Sciatic nerve (tissue), 2 donors: ENCODE measurements at places on chromosomes 1 and 21.

GRCh38 chr1:12480748-12481362 is 137.2 kb downstream of the DHRS3 start:
- no peak for DNase-seq

GRCh38 chr1:97159342-97159741 is 437.8 kb downstream of the PTBP2 start:
- no peak for DNase-seq

DNA sequence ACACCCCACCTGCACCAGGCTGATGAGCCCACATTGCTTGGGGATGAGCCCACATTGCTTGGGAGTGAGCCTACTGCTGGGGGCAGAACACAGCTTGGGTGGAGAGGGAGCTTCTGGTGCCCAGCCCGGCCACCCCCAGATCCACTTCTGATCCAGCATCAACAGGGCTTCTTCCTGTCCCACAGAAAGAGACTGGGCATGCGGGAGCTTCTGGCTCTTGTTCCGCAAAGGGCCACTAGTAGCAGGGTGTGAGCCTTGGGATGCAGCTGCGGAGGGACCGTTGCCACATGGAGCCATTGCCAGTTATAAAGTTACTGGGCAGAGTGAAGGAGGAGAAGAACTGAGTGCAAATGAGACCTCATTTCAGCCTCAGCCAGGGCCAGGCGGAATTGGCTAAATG is 36.3 kb downstream of the PKP1 start:
- no peak for DNase-seq

DNA sequence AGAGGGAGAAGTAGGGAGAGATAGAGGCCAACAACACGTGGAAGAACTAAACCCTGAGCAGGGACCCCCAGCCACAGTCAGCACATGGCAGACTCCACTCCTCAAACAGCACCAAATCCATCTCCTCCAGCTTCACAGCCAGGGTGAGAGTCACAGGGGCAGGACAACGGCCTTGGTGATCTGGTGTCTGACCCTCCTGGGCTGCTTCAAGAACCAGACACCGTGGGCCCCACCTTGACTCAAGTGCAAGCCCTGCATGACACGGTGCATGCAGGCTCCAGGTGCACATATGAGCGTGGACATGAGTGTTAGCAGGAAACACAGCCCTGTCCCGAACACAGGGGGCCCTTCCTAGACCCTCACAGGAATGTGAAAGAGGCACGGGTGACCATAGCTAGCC is 21.9 kb downstream of the S100A7 start:
- DNase-seq: peak; percentile 18

- peak; percentile 61 for DNase-seq
Observed at GRCh38 chr1:202806845-202807450, 1.3 kb downstream of the KDM5B start.

DNA sequence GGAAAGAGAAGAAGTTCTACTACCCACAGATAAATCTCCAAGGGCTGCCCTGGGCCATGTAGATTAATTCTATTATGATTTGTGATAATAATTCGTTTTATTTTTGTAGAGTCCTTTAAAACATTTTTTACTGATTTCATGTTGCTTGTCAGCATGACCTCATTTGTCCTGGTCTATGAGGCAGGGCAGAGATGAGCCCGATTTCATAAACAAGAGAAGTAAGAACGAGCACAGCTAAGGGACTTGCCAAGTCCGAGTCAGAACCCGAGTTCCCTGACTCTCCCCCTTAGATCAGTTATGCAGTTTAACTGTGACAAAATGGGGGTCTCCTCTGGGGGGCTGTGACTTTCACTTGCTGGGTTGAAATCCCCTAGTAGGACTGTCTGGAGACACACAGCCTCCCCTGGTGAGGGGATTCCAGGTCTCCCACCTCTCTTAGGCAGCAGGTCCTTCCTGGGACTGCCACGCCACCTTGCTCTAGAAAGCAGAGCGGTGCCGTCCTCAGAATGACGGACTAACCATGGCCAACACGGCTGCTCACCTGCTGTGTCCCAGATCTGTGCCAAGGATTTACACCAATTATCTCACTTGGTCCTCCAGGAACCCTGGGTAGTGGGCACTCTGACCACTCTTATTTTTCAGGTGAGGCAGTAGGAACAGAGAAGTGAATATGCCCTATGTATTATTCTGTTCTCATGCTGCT is 31.0 kb upstream of the SOX13 start:
- no peak for DNase-seq

DNA sequence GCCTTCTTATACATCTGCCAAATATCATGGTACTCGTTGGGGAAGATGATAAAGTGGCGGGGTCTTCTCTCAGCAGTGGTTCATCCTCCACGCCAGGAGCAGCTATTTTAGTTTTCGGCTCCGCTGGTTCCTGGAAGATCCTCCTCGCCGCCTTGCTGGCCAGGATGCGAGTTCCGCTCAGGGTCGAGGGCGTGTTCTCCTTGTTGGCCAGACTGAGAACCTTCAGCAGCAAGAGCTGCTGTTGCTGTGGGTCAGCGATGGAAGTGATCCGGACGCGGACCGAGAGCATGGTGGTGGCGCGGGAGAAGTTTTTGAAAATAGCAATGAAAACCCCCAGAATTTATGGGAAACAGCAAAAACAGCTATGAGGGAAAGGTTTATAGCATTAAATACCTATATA is 11.4 kb upstream of the CFAP126 start:
- no peak for DNase-seq

GRCh38 chr1:91770667-91771268 is 115.2 kb downstream of the TGFBR3 start:
- no peak for DNase-seq

GRCh38 chr1:79790950-79791349 is 784.4 kb upstream of the ADGRL4 start:
- no peak for DNase-seq

DNA sequence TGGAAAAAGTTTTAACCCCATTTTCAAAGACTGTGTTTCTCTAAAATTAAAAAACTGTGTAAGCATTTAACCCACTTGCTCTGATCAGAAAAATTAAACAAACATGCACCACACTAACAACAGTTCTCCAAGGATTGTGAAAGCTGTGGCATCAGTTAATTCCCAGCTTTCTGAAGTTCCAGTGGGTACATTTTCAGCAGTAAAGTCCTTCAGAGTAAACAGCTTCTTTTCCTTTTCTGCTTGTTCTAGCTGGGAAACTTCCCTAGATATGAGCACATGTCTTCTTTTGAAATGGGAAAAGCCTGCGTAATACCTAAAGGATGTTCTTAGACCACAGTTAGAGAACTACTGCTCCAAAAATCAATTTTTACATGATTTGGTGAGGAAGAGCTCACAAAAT is 11.1 kb downstream of the PRRX1 start:
- no peak for DNase-seq

DNA sequence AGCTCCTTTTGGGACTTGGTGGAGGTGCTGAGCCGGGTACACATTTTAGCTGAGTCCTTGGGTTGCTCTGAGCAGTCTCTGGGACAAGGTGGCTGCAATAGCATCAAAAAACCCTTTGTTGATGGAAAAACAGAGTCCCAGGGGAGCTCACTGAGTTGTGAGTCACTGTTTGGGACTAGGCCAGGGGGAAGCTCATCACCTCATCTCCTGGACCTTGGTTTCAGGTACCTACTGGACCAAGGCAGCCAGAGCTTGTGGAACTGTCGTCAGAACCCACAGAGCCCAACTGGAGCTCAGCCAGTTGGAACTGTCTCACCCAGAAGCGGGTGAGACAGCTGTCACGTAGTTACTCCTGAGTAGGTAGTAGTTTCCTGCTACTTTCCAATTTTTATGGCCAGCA is 146.7 kb downstream of the HLX start:
- no peak for DNase-seq

- peak; percentile 51 for DNase-seq
Observed at GRCh38 chr1:30384286-30385245, 338.8 kb downstream of the MATN1 start.

- no peak for DNase-seq
Observed at GRCh38 chr1:64543831-64544230, 73.9 kb downstream of the CACHD1 start.

- no peak for DNase-seq
Observed at GRCh38 chr1:167541610-167542009, 12.0 kb downstream of the CREG1 start.

DNA sequence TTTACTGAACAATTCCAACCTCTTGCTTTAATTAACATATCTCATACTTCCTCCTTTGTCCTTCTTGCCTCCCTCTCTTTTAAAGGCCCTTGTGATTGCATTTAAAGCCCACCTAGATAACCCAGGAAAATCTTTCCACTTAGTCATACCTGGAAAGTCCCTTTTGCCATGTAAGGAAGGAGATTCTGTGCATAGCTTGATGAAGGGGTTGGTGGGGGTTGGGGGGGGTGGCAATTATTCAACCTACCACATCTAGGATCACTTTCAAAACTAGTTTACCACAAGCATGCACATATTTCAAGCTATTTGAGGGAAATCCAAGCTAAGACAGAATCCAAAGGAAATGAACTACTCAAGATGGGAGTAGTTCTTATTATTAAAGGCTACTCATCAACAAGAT is 249.1 kb upstream of the PTBP2 start:
- no peak for DNase-seq

GRCh38 chr1:203462878-203463277 is 12.7 kb upstream of the PRELP start:
- DNase-seq: no peak

DNA sequence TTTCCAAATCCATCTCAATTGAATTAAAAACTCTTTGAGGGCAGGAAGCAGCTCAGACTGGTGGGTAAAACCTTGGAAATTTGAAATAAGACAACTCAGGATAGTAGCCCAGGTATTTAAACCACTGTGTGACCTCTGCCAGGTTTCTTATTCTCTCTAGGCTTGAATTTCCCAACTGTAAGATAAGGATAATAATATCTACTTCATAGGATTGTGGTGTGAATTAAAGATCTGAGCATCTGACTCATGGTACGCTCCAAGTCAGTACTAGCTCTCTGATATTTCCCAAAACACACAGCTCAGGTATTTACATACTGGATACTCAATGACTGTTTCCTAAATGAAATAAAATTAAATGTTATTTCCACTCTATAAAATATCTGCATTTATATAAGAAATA is 337.2 kb downstream of the LTN1 start:
- no peak for DNase-seq

DNA sequence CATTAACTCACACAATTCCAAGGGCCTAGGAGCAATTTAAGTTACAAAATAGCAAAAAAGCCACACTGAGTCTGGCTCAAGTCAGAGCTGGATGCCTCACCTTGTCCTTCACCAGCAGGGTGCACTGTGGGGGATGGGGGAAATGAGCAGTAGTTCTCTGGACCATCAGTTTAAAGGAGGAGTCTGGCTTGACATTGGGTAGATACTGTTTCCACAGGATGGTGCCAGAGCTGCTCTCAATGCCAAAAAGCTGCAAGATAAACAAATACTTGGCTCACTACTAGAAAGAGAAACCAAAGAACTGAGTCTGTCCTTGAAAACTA is 18.8 kb downstream of the EMC1 start:
- DNase-seq: no peak

DNA sequence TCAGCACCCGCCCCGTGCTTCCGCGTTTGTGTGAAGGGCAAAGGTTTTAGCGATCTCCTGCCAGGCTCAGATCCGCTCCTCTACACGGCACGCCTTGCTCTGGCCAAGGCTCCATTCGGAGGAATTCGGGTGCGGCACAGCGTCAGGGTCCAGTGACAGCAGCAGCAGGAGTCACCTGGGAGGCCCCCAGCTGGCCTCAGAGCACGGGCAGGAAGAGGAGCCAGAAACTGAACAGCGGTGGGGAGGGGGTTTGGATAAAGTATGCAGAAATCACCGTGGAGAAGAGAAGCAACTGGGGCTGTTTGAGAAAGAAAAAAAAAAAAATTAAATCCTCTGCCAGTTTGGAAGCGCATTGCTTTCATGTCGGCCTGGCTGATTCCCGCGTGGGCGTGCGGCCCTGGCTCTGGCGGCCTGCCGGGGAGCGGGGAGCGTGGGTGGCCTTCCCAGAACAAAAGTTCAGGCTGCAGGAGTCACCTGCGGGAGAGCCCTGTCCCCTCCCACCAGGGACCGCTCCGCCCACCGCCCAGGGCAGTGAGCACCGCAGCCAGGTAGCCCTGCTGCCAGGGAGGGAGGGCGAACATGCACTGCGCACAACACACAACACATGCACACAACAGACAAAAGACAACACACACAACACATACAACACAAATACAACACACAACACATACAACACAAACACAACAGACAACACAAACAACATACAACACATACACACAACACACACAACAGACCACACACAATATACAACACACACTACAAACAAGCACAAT is 107.6 kb downstream of the ETS2 start:
- peak; percentile 79 for DNase-seq

DNA sequence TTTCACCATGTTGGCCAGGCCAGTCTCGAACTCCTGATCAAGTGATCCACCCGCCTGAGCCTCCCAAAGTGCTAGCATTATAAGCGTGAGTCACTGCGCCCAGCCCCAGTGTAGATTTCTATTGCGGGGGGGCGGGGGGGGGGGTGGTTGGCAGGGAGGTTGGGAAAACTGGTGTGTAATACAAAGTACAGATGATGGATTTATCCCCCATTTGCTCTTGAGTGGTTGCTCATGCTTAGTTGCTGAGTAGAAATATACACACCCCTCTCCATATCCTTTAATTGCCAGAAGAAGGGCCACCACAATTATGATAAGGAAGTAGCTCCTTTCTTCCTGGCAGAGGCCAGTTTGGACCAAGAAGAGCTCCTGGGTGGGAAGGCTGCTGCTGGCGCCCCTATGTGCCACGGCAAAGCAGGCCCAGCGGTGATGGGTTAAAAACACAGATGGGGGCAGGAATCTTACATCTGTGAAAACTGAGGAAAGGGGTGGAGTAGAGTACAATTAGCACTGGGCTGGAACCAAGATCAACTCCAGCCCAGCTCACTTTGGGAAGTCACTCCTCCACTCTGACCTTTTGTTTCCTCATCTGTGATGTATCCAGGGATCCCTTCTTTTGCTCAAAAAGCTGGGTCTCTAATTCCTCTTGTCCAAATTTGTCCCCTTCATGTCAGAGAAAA is 55.2 kb downstream of the MRPL37 start:
- DNase-seq: no peak

GRCh38 chr1:77594366-77595112 is 87.9 kb downstream of the ZZZ3 start:
- no peak for DNase-seq

GRCh38 chr1:231952154-231952553 is 325.6 kb downstream of the DISC1 start:
- DNase-seq: no peak

GRCh38 chr1:23598424-23598823 is 39.1 kb upstream of the ID3 start:
- no peak for DNase-seq

- no peak for DNase-seq
Observed at GRCh38 chr1:66237042-66237441, 296.9 kb upstream of the SGIP1 start.

- DNase-seq: no peak
Observed at GRCh38 chr1:229383188-229383587, 40.3 kb upstream of the CCSAP start.

- no peak for DNase-seq
Observed at GRCh38 chr1:38123356-38124135, 77.0 kb upstream of the POU3F1 start.

GRCh38 chr1:9293241-9293532 is 493 bp downstream of the SPSB1 start:
- no peak for DNase-seq

GRCh38 chr1:198465201-198466144 is 75.0 kb downstream of the ATP6V1G3 start:
- DNase-seq: no peak
